HuH-7 (cell line): ENCODE measurements at places on chromosomes 7 and 10.

DNA sequence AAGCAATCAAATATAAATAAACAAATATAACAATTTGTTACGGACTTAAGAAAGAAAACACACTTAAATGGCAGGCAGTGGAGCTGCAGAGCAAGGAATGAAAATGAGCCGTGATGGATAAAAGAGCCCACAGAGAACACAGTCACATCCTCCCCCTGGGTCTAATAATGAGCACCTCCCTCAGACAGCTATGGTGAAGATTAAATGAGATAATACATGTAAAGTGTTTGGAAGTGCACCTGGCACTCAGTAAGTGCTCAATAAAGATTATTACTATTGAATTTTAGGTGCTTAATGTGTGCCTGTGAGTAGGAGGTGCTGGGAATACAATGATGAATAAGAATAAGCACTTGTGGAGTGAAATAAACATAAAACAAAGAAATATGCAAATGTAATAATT, 49.1 kb upstream of the CABCOCO1 start:
- no peak for DNase-seq

- no peak for DNase-seq
These were observed 108.5 kb upstream of the SLC25A13 start for GRCh38 chr7:96430356-96430755.

DNA sequence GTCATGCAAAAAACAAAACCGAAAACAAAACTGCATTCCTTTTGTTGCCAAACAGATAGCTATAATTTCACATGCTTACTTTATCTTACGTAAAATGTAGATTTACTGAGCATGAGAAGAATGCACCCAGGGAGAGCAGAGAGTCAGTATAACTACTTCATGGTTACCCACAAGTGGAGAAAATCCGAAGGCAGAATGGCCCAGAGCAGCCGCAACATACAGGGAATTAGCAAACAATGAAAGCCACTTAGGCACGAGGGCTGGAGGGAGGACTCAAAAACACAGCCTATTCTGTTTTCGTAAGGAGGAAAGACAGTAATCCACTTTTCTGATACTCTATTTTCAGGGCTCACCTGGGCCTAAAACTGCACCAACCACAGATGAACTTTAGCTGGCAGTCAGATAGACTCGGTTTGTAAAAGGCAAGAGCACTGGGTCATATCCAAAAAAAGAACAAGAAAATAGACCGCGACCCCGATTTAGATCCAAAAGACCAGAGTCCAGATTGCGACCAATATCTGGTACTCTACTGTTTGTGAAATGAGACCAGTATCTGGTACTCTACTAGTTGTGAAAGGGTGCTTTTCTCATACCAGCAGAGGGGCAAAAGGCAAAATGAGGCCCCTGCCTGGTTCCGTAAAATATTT, 1.3 kb downstream of the ITPRIP start:
- no peak for DNase-seq

- peak; percentile 74 for DNase-seq
These were observed 12.2 kb downstream of the TRPV6 start for GRCh38 chr7:142873281-142873784.

DNA sequence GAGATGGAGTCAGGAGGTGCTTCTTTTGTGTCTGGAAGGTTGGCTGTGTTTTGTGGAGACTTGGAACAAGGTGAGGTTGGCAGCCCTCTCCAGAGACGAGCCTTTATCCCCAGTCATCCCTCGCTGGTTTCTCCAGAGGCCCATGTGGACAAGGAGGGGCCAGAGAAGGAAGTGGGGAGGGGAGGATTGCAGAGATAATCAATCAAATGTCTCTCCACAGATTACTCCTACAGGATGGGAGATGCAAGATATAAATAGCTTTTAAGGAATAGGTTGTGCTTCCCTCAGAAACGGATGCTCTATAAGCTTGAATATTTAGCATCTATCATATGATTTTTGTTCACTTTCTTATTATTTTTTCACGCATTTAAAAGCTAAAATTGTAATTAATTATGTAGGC, 70.4 kb upstream of the VWDE start:
- no peak for DNase-seq

- DNase-seq: peak; percentile 34
These were observed 134.1 kb downstream of the SPAG6 start for GRCh38 chr10:22479419-22479818.

DNA sequence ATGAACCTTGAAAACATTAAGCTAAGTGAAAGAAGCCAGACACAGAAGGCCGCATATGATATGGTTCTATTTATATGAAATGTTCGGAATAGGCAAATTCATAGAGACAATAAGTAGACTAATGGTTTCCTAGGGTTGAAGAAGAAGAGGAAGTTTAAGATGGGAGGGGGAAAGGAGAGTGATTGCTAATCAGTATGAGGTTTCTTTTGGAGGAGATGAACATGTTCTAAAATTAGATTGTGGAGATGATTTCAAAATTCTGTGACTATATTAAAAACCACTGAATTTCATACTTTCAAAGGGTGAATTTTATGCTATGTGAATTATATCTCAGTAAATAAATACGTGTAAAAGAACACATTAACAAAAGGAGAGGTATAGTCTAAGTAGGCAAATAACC, 176.4 kb upstream of the HPS1 start:
- DNase-seq: no peak

DNA sequence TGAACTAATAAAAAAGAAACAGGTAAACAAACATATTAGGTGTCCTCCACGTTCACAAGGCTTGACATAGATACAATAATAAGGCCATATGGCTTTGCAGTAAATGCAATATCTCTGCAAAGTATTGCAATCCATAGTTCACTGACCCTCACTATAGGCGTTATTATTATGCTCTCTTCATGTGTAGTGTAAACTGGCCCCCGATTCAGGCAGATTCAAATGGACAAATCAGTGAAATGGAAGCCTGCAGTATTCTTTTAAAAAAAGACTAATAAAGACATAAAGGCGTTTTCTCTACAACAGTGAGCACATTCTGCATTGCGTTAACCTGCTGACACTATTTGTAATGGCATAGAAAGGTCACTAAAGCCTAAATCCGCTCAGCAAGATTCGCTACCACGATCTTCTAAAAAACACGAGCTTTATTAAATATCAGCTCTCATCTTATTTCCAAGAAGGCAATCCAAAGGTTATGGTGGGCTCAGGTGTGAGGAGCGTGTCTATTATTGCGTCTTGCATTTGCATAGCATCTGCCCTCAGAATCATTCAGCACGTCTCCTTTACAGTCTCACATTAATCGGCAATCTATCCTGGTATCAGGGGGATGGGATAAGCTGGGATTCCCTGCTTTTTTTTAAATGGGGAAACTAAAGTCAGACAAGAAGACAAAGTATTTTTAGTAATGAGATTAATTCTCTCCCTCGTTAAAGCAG, 36.2 kb downstream of the FRMD4A start:
- no peak for DNase-seq

DNA sequence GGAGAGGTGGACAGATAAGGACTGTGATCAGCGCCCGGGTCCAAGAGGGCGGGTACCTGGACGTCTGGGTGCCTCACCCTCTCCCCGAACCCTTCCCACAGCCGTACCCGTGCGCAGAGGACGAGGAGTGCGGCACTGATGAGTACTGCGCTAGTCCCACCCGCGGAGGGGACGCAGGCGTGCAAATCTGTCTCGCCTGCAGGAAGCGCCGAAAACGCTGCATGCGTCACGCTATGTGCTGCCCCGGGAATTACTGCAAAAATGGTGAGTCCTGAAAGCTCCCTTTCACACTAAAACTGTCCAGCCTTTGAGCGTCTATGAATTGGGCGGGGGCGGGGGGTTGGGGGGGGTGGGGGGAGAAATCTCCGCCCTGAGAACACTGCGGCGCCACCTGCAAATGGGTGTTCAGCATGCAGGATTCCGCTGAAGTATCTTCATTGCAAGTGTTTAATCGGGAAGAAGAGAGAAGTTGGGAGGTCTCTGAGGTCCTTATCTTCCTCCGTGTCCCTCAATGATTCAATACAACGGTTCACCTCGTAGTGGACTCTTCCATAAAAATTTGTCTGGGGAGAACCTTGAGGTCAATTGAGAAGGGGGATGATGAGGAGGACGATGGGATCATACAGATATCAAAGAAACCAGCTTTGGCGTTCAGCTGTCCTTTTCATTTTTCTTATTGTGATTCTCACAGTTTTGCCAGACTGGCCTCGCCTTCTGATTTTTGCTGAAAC, 906 bp downstream of the DKK1 start:
- DNase-seq: no peak

- DNase-seq: no peak
These were observed 71.2 kb downstream of the ADRA2A start for GRCh38 chr10:111148025-111148424.

- no peak for DNase-seq
These were observed 17.0 kb downstream of the CDK14 start for GRCh38 chr7:90613088-90613498.

- no peak for DNase-seq
These were observed 200.5 kb downstream of the MDFIC start for GRCh38 chr7:115122388-115122787.
